Esophagus squamous epithelium (tissue), 5 donors: ENCODE measurements at places on chromosomes 7 and 10.

DNA sequence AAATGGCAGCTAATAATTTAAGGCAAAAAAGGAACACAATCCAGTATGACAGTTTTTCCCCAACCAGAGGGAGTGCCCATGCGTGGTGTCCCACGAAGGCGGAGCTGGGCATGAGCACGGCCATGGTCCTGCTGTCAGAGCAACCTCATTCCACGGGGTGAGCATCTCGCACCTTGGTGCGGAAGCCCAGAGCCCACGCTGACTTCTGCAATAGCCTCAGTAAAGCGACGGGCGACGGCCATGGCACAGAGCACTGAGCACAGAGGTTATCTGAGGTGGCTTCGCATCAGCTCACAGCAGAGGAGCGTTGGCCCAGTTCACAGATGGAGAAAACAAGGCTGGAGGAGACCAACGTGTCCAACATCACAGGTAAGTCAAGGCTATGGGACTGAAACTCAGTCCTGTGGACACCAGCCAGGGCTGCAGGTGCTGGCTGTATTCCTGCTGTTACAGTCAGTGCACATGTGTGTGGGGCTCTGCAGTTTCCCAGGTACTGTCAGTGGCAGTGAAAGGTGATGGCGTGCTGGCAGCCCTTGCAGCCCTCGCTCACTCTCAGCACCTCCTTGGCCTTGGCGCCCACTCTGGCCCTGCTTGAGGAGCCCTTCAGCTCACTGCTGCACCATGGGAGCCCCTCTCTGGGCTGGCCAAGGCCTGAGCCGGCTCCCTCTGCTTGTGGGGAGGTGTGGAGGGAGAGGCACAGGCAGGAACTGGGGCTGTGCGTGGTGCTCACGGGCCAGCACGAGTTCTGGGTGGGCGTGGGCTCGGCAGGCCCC, 525.6 kb downstream of the PTPRN2 start:
- no peak for DNase-seq

DNA sequence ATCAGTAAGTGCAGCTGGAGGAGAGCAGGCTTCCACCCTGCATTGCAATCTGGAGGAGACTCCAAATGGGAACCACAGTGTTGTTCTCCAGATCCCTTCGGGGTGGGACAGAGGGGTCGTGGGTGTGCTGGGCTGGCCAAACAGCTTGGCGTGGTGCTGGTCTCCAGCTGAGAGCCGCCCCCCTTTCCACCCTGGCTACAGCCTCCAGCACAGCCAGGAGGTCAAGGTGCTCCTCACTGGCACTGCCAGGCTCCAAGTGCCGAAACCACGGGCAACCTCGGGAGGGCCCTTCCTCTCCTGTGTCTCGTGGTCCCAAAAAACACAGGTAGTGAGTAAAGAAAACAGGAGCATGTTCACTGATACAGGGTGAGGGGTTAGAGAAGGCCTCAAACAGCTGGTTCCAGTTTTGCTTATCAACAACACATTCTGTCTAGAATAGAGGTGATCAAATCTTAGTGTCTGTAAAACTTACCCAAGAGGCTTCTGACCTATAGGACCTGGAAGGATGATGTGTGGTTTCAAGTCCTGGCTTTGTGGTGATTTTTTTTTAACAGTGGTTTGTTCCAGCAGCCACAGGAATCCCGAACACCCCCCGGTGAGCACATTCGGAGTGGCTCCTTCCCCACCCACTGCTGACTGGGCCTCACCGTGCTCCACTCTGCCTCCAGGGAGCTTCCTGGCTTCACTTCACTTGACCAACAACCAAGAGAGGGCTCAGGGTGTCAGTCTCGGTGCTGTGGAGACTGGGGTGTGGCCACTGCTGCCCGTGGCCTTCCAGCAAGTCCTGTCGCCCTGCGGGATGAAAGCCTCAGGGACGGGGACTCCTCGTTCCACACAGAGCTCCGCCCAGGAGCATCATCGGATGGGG, 31.2 kb upstream of the EN2 start:
- DNase-seq: no peak

DNA sequence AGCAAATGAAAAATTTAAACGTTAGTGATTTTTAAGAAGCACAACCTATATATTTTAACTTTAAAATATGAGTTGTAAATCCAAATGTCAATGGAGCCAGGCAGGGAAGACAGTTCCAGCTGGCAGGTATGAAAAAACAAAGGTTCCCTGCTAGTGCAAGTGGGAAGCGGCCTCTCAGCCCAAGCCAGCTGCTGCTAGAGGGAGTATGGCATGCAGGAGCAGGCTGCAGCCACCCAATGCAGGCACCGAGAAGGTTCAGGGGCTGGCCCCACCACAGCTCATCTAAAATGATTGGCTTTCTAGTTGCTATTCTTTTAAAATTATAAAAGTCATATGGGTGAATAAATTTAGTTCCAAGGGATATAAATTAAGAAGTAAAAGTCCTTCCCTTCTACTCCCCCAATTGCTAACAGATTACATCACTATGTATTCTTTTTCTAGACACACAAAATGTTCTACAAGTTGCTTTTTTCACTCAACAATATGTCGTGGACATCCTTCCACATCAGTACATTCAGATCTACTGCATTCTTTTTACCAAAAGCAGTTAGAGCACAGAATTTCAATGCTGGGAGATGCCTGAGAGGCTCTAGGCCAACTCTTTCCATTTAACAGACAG, 69.3 kb downstream of the SGMS1 start:
- DNase-seq: no peak

DNA sequence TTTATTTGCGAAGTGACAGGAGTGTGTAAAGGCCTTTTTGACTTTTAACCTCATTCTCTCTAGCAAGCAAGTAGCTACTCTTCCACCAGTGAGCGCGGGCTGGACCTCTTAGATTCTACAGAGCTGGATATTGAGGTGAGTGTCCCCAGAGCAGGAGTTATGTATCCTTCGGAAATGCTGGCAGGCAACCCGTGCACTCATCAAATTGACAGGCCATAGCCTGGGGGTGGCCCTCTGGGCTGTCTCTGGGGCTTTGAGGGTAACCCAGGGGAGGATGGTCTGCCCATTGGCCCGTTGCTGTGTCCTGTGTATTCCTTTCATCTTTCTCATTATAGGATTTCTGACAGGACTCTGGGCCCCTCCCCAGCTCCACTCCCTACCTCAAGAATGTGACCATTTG, 6.1 kb upstream of the PVRIG start:
- no peak for DNase-seq

- no peak for DNase-seq
Observed at GRCh38 chr10:70513848-70514309, 35.3 kb downstream of the PALD1 start.

DNA sequence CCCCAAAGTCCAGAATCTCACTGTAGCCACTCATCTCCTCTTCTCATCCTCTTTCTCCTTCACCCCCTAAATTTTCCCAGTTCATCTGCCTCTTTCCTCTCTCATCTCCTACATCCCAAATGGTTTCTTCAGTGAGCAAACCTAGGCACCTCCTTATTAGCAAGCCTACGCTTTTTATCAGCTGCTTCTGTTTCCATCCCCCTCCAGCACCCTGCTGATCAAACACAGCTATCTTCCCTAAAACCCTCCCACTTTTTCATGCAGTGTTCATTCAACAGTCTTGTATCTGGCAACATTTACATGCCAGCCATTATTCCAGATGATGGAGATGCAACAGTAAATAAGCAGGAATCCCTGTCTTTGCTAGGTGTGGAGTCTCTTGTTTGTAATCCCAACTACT, 3.3 kb upstream of the ABRAXAS2 start:
- DNase-seq: no peak

DNA sequence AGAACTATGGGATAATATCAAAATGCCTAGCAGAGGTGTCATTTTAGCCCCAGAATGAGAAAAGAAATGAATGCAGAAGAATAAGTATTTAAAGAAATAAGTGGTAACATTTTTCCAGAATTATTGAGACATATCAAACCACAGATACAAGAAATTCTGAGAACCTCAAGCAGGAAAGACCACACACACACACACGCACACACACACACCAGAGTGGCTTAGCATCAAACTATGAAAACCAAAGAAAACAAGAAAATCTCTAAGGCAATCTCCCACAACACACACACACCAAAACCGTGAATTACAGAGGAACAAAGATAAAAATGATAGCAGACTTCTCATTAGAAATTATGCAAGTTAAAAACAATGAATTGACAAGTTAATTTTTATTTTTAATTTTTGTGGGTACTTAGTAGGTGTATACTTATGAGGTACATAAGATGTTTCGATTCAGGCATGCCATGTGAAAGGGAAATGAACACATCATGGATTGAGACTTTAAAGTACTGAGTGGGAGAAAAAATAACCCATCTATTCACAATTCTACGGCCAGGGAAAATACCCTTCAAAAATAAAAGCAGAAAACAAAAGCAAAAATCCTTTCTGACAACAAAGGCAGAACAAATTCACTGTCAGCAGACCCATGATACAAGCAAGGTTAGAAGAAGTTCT, 14.6 kb downstream of the PPIF start:
- no peak for DNase-seq

- DNase-seq: no peak
Observed at GRCh38 chr10:104941662-104942061, 300.6 kb downstream of the SORCS3 start.

- DNase-seq: no peak
Observed at GRCh38 chr10:131019696-131020095, 291.8 kb downstream of the TCERG1L start.

DNA sequence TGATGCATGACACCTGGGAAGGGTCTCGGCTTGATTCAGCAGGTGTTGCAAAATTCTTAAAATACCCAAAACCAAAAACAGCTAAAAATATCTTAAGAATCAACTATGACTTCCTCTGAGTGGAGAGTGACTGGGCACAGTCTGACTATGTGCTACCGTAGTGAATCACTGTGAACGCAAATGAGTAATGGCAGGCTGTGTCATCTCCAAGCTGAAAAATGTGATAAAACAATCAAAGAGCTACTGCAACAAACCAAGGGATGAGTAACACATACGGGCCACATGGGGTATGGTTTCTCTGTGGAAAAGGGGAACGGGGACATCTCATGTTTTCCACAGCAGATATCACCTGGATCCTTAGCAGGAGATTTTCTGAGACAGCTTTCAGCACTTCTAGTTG, 127.5 kb downstream of the ABCA13 start:
- DNase-seq: no peak

- DNase-seq: no peak
Observed at GRCh38 chr10:87656431-87657072, 3.1 kb upstream of the PAPSS2 start.

DNA sequence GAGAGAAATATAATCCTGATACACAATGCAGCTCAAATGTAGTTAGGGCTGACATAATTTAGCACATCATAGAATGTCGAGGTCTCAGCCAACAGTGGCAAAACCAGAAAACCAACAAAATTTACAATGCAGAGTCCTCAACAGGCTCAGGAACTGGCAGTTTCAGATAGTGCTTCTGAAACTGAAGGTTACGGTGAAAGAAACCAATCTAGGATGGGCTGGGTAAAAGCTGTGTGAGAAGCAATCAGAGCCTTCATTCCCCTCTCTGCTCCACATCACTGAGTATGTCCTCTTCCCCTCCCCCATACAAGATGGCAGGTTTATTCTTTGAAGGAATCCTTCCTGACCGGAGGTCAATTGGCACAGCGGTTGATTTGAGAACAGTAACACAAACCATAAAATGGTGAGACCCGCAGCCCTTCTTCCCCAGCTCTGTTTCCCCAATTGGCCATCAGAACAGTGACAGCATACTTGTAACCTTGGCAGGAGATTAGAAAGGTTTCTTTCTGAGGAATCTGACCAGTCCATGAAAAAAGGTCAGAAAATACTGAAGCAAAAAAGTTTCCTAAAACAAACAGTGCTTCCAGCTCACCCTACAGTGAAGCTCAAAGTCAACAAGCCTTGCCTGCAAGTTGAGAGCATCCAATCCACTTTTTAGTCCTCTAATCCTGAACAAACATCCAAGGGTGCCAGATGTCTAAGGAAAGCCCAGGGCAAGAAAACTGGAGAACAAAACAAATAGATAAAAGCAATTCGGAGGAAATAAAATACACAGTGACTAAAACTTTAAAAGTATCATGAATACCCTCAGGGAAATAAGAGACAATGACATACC, 53.9 kb upstream of the IL6 start:
- no peak for DNase-seq

- DNase-seq: no peak
Observed at GRCh38 chr7:105890290-105890997, 14.0 kb upstream of the ATXN7L1 start.
